ENCODE measurements at places on chromosomes 5 and 9.

DNA sequence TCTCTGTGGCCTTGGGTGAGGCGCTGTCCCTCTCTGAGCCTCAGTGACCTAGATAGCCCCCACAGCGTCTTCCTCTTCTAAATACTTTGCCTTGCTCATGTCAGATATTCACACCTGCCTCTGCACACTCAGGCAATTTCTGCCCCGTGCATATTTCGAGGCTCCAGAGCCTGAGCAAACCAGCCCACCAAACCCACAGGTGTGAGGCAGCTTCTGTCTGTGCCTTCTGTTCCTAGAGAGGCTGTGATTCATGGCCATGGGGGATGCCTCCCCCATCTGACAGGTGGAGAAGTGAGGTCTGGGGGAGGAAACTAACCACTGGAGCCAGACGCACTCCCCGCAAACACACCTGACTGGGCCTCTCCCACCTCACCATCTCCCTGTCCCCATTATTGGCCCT lies 42.7 kb upstream of the CPLX2 start:
- no peak for DNase-seq

GRCh38 chr5:107594253-107595045 lies 76.3 kb downstream of the EFNA5 start:
- DNase-seq, result no peak

- no peak for DNase-seq
These were observed 196.2 kb downstream of the DEPDC1B start for GRCh38 chr5:60503771-60504170.

DNA sequence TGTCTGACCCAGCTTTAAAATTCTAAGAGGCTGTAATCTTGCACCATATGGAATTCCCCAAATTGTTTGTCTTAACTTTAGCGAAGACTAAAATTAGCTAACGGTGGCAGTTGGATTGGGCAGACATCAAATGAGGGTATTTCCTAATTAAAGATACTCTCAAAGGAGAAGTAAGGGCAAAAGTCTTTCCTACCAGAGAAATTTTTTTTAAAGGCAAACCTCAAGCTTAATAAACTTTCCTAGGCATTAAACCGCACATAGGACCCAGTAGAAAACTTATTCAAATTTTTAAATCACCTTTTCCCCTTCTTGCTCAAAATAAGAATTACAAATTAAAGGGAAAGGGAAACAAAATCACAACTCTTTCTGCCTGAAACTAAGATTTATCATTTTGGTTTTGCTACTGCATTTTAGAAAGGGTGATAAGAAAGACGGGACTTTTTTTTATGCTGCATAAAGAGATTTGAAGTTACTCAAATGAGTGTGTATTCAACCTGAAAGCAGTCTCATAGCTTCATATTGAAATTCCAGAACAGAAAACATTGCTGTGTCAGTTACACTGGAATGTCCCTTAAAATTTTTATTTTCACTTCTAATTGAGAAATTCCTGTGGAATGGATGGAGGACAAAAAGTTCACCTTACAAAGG lies 189.1 kb upstream of the PTGER4 start:
- no peak for DNase-seq

GRCh38 chr9:129762985-129763926 lies 10.4 kb upstream of the PTGES start:
- no peak for DNase-seq

DNA sequence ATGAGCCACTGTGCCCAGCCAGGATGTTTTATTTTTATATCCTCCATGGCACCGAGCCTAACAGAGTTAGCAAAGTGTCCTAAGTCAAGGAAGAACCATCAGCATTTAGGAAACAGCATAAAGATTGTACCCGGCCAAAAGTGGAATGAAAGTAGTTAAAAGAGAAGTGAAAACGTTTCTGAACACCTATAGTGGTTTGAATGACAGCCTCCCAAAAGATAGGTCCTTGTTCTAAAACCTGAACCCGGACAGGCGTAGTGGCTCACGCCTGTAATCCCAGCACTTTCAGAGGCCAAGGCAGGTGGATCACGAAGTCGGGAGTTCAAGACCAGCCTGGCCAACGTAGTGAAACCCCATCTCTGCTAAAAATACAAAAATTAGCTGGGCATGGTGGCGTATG lies 37.4 kb downstream of the ZFAND5 start:
- DNase-seq, result no peak
